ENCODE measurements at places on chromosomes 1 and 21. TPM values are rescaled to one million over a fixed set of nuclear protein-coding genes. Genes with fewer than 3 reads are reported as not detected.

- no peak for DNase-seq
Observed at GRCh38 chr1:119358636-119359035, 9.9 kb upstream of the HAO2 start.

- DNase-seq = no peak
Observed at GRCh38 chr1:15836772-15837669, 10.5 kb upstream of the SPEN start.

DNA sequence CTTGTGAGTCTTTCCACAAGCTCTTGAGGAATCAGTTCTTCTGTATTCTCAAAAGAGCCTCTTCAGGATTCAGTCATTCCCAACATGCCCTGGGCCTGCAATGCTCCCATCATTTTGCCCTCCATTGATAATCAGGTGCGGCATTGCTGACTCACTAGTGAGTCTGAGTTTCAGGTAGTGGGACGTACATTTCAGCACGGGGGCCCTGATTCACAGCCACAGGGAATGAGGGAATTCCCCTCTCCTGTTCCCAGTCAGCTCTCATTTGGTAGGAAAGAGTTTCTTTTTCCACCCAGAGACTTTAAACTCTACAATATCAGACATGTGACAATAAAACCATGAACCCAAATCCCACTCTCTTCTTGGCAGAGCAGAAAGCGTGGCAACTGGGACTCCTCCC is 3.7 kb upstream of the IRF6 start:
- DNase-seq = no peak

- no peak for DNase-seq
Observed at GRCh38 chr1:206415942-206416341, 54.3 kb upstream of the IKBKE start.

DNA sequence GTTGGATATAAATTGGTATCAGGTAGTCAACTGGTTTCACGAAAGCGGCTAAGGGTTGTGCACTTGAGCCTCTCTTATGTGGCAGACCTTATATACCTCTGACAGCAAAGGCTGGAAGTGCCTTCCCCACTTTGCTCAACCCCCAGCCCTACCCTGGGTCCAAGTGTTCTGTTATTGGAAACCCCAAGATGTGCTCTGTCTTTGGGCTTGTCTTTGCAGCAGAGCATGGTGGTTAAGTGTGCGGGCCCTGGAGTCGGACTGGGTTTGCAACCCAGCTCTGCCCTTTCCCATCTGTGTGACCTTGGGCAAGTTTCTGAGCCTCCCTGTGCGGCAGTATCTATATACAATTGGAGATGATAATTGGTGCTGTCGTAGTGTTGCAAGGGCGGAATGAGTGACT is 11.2 kb upstream of the IL10 start:
- DNase-seq = no peak

DNA sequence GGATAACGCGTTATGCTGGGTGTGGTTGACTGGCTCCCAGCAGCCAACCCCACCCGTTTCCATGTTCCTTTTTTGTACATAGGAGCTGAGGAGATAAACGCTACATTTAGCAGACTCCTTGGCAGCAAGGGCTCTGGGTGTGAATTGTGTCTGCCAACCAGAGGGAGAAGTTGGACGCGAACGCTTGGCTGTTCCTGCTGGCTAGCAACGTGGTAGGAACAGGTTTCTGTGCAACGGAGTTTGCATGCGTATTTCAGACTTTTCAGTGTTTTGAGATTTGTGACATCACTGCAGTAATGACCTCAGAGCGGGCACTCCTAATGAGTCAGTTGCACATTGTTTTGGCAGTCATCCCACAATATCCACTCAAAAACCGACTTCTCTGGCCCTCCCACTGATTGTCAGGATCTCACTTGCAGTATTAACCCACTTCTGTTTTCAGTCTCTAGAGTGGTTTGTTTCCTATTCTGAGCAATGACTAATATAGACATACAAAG is 98.7 kb upstream of the RGS1 start:
- no peak for DNase-seq

Gene KIF2C
- 2.8 TPM for total RNA-seq

Gene MATN1
- total RNA-seq = 0.28 TPM

Gene NHLH1
- total RNA-seq = 0.46 TPM

Gene ADAMTS5
- total RNA-seq = 91.4 TPM

All from omental fat pad (tissue), 4 donors.